ENCODE measurements at places on chromosomes 5 and 9.

DNA sequence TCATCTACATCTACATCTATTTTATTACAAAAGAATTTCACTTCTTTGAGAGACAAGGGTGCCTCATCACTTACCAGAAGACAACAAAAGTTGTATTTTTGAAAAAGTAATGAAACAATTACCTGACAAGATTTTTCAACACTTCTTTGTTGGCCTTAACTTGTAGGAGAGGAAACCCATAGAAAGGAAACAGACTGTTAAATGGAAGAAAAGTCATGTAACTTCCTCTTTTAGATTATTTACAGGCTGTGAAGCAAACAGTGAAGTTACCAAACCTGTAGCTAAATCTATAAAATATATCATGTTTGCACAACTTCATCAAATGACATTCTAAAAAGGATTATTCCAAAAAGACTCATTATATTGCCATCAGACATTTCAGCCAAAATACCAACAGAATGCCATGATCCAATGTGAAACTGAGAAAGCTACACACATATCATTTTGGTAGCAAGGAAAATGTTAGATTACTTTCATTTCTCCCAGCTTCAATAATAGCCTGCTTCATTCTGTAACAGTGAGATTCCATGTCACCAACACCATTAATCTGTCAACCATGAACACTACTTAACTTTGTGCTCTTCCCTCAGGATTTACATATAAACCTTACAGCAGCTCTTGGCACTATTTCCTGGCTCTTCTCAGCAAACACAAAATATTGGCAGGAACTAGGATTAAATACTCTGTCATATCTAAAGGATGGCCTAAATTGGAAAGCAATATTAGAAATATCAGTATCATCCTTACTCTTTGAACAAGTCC is 122.5 kb downstream of the MCTP1 start:
- no peaks in the 10 kb centered on the region for H3K4me1 ChIP-seq
- no peaks in the 10 kb centered on the region for H3K36me3 ChIP-seq
- H3K4me3 ChIP-seq: no peak overlapping the region
- DNase-seq: no peak
- H3K27ac ChIP-seq: no peak overlapping the region
- no peaks in the 10 kb centered on the region for H3K27me3 ChIP-seq

GRCh38 chr5:53116597-53116996 is 7.0 kb upstream of the MOCS2 start:
- H3K36me3 ChIP-seq: no peaks in the 10 kb centered on the region
- no peak for DNase-seq
- H3K27ac ChIP-seq: no peak overlapping the region
- H3K4me1 ChIP-seq: no peaks in the 10 kb centered on the region
- no peaks in the 10 kb centered on the region for H3K27me3 ChIP-seq

GRCh38 chr5:52799358-52799982 is 11.8 kb downstream of the ITGA1 start:
- peaks cover 95% of the 10 kb centered on the region for H3K4me1 ChIP-seq
- no peaks in the 10 kb centered on the region for H3K27me3 ChIP-seq
- peak overlapping the region; percentile 58 for H3K4me3 ChIP-seq
- H3K27ac ChIP-seq: peak overlapping the region; percentile 91

- H3K36me3 ChIP-seq: no peaks in the 10 kb centered on the region
- DNase-seq: no peak
- no peaks in the 10 kb centered on the region for H3K27me3 ChIP-seq
- H3K4me1 ChIP-seq: no peaks in the 10 kb centered on the region
- no peak overlapping the region for H3K4me3 ChIP-seq
- no peak overlapping the region for H3K27ac ChIP-seq
These were observed 140.5 kb downstream of the NPR3 start for GRCh38 chr5:32851559-32852173.

DNA sequence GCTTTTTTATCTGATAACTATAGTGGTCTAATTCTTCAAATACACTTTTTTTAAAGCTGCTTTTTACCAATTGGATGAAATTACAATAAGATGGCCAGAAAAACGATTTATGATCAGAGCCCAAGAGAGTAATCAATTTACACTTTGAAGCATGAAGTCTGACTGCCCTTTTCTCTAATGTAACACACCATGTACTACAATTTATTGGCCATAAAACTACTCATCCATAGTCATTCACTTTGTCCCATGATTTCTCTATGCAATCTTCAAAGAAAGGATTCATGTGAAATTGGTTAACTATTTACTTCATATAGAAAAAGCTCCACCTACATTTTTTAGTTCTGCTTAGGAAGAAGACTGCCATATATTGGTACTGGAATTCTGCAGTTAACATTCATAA is 73.6 kb upstream of the CAST start:
- no peaks in the 10 kb centered on the region for H3K4me1 ChIP-seq
- H3K27me3 ChIP-seq: no peaks in the 10 kb centered on the region
- no peak overlapping the region for H3K27ac ChIP-seq
- no peak for DNase-seq
- H3K36me3 ChIP-seq: no peaks in the 10 kb centered on the region

All from esophagus muscularis mucosa (tissue), 4 donors.